ENCODE measurements at places on chromosomes 1 and 21.
A peak's percentile ranks its signal among the peaks of the same experiment; 100 is the strongest.

- peak; percentile 73 for DNase-seq
These were observed 6.6 kb upstream of the PEX19 start for GRCh38 chr1:160291248-160292220.

DNA sequence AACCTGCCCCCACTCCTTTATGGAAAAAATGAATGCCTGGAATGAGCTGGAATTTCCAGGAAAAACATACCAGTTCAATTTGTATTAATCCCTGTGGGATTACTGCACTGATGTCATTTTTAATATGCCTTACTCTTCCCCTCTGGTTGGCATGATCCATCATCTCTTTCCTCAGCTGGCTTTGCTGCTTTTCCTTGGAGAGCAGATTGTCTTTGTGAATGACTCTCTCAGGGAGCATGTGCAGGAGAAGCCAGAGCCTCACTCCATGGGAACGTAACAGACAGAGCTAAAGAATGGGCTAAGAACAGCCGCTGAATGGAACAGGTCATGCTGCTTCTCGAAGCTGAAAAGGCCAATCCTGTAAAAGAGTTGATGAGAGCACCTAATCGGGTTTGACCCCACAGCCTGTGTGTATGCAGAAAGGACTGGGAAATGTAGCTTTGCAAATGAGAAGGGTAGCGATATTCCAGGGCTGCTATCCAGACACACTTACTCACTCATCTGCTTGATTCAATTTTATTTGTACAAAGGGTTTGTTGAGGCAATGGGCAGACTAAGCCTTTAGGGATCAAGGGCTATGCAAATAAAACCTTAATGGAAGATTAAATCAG is 20.7 kb downstream of the PHC2 start:
- DNase-seq = no peak

GRCh38 chr1:211145944-211146343 is 12.0 kb upstream of the KCNH1 start:
- no peak for DNase-seq

GRCh38 chr1:12159816-12160215 is 7.0 kb upstream of the TNFRSF1B start:
- no peak for DNase-seq

GRCh38 chr1:50080904-50081586 is 27.7 kb upstream of the ELAVL4 start:
- peak; percentile 5 for DNase-seq

DNA sequence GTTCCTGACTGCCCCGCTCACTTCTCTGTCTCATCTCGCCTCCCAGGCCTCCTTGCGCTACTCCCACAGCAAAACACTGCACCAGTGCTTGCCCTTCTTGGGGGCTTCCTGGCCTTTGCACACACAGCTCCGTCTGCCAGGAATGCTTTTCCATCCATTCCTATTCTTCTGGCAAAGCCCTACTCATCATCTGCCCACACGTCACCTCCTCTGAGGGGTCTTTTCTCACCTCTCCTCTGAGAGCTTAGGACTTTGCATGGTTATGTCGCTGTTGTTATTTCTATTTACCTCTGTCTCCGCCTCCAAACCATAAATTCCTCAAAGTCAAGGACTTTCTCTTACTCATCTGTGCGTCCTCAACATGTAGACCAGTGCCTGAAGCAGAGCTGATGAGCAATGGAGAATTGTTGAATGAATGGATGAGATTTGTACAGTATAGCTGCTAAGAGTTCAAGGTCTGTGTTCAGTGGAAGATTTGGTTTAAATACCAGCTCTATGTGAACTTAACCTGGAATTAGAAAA is 26.4 kb upstream of the BTG2 start:
- no peak for DNase-seq

GRCh38 chr1:182488803-182489202 is 38.9 kb downstream of the RGSL1 start:
- no peak for DNase-seq

DNA sequence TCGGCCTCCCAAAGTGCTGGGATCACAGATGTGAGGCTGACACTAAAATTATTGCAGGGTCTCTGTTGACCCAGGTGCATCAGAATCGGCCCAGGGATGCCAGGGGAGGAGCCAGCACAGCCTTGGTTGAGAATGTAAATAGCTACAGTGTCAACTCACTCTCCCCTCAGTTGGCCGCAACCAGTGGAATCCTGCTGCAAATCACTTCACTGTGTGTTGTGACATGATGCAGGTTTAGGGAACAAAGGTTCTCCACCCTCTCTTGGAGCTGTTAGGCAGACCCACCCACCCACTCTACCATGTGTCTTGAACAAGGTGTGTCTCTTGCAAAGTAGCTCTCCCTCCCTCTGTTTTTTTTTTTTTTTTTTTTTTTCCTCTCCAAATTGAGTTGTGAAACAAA is 60.5 kb upstream of the SOD1 start:
- DNase-seq = no peak

DNA sequence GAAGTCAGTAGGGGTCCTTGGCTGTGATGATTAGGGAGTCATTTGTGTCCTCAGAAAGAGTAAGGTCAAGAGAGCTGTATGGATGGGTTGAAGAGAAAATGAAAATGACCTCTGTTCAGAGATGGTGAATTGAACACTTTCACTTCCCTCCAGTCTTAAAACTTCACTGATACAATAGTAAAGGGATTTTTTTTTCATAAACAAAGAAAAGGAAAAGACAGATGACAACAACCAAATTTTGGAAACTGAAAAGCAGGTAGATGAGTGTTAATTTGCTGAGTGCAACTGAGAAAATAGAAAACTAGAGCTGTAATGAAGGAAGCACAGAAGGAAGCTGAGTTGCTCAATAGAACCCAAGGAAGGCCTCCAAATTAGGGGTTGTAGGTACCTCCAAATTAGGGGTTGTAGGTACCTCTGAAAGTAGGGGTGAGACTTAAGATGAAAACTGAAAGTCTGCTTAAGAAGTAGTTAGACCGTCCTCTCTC is 14.8 kb upstream of the S1PR1 start:
- DNase-seq = no peak

DNA sequence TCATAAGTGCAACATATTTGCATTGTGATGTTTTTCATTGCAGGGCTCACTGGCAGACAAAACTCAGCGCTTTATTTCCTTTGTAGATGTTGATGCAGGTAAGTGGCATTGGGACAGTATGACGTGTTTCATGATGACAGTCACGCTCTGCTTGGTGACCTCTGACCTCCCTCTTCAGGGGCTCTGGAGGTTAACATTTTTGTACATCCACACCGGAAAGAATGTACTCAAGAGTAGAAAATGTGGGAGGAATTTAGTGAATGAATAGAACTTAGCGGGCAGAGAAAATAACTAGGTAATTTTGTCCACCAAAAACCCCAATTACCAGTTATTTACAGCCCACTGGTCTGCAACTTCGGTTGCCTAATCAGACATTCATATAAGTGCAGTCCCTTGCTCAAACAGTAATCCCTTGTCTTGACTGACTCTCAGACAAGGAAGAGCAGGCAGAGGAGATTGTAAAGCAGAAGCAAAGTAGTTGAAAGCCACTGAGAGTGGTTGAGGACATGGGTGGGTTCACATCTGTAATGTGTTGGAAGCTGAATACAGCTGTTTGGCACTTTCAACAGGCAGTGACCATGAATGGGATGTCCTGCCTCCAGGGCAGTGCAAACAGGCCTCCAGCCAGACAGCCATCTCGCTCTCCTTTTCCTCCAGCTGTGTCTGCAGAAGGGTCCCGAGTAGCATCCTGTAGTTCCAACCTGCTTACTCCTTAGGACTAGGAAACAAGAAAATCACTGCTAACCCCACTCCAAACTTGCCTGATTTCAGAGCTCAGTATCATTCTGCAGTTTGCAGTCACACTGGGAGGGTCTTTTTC is 188.9 kb downstream of the NRIP1 start:
- no peak for DNase-seq

GRCh38 chr21:39094087-39094780 is 89.0 kb downstream of the PSMG1 start:
- DNase-seq = no peak

- DNase-seq = peak; percentile 65
These were observed 397.3 kb downstream of the AGBL4 start for GRCh38 chr1:49626472-49626871.

DNA sequence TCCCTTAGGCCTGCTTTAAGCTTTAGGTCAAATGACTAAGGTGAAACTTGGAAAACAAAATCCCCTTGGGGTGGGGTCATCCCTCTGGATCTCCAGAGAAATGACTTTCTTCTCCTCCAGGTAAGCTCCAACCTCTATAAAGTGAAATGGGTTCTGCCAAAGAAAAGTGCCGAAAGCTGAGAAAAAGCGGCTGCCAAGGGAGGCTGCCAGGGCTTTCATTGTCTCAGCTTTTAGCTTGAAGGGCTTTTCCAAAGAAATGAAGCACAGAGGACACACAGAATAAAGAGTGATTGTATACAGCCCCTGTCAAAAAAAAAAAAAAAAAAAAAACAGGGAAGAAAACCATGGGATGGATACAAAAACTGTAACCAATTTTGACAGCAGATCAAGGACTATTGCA is 126.9 kb downstream of the TGFBR3 start:
- no peak for DNase-seq

DNA sequence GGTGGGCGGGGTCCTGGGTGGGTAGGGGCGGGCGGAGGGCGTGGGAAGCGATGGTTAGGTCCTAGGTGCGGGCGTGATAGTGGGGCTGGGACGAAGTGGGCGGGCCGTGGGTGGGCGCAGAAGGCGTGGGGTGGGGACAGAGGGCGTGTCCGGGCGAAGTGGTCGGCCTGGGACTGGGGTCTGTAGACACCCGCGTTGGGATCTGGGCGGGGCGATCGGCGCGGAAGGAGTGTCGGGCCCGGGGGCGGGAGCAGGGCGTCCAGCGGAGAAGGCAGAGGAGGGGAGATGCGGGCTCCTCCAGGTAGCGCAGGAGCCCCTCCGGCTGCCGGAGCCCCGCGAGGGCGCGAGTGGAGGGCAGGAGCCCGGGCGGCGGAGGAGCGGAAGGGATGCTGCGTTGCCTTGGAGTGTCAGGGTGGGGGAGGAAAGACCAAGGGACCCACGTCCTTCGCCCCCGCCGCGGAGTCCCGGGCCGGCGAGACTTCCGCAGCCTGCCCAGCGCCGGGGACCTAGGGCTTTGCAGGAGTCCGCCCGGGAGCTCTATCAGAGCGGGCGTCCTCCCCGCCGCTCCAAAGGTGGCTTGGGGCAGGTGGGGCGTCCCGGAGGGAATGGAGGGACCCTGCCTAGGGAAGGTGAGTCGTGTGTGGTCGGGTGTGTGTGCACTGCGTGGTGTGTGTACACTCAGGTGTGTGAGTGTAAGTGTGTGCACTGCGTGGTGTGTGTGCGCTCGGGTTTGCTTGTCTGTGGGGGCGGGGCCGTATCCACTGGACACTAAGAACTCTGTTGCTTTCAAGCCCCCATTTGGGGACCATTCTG is 27.0 kb upstream of the PRSS38 start:
- peak; percentile 26 for DNase-seq

DNA sequence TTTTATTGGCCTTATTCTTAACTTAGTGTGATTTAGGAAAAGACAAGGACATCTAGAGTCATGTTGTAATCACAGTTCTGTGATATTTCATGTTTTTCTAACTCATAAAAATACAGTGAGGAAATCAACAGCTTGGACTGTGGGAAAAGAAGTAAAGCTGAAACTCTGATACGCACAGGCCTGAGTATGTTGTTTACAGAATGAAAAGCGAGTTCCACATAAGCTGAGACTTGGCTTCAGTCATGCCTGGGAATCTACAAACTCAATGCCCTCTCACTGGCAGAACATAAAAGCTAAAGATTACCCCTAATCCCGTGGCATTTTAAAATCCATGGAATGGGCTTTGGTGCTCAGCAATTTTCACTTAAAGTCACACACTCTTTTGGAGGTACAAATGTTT is 23.6 kb upstream of the ATP5PO start:
- no peak for DNase-seq

DNA sequence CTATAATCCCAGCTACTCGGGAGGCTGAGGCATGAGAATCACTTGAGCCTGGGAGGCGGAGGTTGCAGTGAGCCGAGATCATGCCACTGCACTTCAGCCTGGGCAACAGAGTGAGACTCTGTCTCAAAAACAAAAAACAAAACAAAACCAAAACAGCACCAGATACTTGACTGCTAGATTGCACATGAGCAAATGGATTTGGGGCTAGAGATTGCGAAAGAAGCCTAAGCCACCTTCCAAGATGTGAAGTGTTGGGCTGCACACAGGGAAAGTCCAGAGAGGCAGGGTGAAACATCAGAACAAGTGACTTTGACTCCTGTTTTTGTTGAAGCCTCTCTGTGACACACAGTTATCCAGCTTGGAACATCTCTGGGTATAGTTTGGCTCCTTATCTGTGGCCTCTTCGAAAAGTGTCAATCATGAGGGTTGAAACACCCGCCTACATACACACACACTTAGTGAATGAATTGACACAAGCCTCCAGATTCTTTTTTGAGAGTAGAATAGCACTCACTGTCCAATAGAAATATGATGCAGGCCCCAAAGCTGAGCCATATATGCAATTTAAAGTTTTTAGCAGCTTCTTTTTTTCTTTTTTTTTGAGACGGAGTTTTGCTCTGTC is 34.2 kb upstream of the GPR137B start:
- no peak for DNase-seq

DNA sequence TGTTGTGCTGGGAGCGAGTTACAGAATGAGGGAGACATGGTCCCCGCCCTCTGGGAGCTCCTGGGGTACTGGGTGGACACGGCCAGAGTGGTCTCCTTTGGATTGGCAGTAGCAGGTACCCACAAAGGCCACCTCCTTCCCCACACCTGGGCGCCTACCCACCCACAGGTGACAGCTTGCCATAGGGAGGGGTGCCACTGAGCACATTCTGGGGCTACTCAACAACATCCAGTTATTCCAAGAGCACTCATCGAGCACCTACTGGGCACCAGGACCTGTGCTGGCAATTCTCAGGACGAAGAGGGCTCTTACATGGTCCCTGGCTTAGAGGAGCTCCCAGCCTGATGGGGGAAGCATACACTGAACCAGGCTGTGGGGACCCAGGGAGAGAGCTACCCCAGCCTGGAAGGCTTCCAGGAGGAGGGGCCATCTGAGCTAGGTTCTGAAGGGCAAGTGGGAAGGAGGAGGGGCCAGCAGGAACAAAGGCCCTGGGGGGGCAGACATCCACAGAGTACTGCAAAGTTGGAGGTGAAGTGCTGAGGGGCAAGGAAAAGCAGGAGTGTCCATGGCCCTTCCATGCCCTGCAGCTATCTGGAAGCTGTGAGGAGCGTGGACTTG is 22.0 kb downstream of the MRPL37 start:
- no peak for DNase-seq

DNA sequence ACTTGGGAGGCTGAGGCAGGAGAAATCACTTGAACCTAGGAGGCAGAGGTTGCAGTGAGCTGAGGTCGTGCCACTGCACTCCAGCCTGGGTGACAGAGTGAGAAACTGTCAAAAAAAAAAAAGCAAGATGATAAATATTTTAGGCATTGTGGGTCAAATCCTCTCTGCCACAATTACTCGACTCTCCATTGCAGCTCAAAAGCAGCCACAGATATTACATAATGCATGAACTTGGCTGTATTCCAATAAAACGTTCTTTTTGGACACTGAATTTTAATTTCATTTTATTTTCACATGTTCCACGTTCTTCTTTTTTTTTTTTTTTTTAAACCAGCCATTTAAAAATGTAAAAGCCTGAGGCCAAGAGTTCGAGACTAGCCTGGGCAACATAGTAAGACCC is 69.4 kb downstream of the TCP10L start:
- no peak for DNase-seq

- peak; percentile 43 for DNase-seq
These were observed 402.9 kb downstream of the PTPRU start for GRCh38 chr1:29639156-29639736.

- DNase-seq = no peak
These were observed 416.1 kb downstream of the MRPL39 start for GRCh38 chr21:25191141-25191540.

Data from HT1080 (cell line).